Gastrocnemius medialis (tissue), 4 donors: ENCODE measurements at places on chromosomes 7 and 10. TPM values are rescaled to one million over a fixed set of nuclear protein-coding genes. Genes with fewer than 3 reads are reported as not detected.
A peak's percentile ranks its signal among the peaks of the same experiment; 100 is the strongest.

DNA sequence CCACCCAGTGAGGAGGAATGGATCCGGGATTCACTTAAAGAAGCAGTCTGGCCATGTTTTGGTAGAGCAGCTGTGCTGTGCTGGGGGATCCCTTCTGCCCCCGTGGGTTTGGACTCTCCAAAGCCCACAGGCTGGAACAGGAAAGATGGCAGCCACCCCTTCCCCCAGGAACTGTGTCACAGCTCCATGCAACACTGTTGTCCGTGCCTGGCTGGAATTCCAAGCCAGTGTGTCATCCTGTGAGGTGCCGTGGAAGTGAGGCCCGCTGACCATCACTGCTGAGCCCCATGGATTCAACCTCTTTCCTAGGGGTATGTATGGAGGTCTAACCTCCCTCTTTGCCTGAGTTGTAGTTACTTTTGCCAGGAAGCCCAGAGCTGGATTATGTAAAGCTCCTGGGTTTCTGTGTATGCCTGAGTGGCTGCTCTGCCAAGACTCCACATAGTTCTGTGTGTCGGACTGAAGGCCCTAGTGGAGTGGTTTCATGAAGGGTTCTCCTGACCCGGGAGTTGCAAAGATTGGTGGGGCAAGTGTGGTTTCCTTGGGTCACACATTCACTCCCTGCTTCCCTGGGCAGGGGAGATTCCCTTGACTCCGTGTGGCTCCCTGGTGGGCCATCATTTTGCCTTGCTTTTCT, 35.1 kb upstream of the PCGF5 start:
- peak; percentile 48 for DNase-seq

GRCh38 chr7:26508481-26508880, 216.8 kb downstream of the SNX10 start:
- DNase-seq, result no peak

GRCh38 chr7:31478721-31479120, 35.2 kb upstream of the ITPRID1 start:
- DNase-seq, result no peak

DNA sequence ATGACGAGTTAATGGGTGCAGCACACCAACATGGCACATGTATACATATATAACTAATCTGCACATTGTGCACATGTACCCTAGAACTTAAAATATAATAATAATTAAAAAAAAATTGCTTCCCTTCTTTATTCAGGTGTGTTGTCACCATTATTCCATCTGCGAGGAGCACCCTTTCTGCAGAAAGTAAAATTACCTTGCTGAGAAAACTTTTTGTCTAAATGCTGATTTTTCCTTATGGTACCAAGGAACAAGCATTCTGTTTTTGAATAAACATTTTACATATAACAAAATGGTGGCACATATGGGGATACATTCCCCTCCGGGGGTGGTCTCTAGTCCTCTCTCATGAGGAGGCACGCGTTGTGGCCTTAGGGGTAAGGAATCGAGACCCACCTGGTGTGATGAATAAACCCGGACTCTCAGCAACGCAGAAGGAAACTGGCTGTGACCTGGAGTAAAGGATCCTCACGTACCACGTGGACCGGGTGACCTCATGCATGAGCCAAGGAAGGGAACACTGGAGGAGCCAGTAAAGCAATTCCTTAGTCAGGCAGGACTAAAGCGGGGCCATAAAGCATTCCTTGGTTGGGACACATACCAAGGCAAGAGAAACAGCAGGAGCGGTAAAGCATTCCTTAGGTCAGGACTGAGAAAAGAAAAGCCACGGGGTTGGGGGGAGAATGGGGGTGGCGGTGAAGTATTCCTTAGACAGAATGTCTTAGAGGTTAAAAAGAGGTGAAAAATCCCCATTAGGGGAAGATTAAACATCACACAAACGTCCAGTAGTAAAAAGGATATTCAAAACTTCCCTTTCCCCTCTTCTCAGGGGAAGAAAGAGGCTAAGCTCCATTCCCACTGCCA, 20.8 kb upstream of the OPTN start:
- no peak for DNase-seq

GRCh38 chr10:116995648-116996047, 9.3 kb downstream of the SHTN1 start:
- no peak for DNase-seq

- DNase-seq, result no peak
These were observed 2.1 kb upstream of the FRA10AC1 start for GRCh38 chr10:93704451-93704850.

GRCh38 chr10:125797424-125797823, 21.8 kb upstream of the MMP21 start:
- no peak for DNase-seq

GRCh38 chr10:88110355-88110754, 246.9 kb downstream of the PTEN start:
- DNase-seq, result no peak

GRCh38 chr10:102963756-102964025, 45.6 kb downstream of the CNNM2 start:
- no peak for DNase-seq

DNA sequence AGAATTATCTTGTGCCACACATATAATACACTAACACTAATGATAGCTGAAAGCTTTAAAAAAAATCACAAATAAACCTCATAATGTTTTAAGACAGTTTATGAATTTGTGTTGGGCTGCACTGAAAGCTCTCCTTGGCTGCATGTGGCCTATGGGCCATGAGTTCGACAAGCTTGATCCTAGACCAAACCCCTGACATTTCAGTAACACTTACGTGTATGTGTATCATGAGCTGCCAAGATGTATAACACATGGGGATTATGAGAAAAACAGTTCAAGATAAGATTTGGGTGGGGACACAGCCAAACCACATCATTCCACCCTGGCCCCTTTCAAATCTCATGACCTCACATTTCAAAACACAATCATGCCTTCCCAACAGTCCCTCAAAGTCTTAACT, 823.8 kb downstream of the PCDH15 start:
- DNase-seq, result no peak

DNA sequence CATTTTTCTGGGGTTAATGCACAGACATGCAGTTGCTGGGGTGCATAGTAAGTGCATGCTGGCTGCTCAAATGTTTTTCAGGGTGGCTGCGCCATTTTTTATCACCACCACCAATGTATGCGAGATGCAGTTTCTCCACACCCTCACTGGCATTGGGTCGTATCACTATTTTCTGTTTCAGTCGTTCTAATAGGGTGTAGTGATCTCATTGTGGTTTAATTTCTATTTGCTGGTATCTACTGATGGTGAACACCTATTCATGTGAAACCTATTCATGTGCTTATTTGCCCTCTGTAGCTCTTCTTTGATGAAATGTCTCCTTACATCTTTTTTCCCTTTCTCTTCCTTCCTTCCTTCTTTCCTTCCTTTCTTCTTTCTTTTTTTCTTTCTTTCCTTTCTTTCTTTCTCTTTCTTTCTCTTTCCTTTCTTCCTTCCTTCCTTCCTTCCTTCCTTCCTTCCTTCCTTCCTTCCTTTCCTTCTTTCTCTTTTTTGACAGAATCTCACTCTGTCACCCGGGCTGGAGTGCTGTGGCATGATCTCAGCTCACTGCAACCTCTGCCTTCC, 84.3 kb downstream of the ELFN1 start:
- DNase-seq, result no peak

GRCh38 chr10:125538947-125539731, 143.8 kb downstream of the TEX36 start:
- DNase-seq, result peak; percentile 21

GRCh38 chr10:130423455-130424305, 287.5 kb downstream of the GLRX3 start:
- no peak for DNase-seq

DNA sequence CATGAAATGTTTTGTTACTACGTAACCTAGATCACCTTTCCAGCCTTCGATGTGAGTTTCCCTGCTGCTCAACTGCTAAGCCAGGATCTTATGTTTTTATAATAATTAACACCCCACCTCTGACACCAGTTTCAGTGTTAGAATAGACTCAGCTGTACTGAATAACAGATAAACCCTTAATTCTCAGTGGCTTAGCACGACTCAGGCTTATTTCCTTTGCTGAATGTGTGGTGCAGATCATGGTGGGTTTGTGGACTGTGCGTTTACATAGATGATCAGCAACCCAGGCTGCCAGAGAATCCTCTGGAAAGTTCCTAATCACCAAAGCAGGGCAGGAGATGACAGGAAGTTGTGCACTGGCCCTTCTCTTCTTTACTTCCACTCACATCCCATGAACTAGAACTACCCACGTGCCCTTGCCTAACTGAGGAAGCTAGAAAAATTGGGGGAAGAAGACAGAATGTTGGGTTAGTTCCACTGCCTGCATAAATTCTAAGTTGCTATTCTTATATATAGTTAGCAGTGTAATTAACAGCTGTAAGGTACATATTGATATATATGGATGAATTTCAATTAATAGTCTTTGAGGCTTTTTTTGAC, 111.8 kb downstream of the MAPK8 start:
- no peak for DNase-seq

- DNase-seq, result no peak
These were observed 763.3 kb downstream of the MAGI2 start for GRCh38 chr7:78690174-78690573.

- no peak for DNase-seq
These were observed 87.5 kb downstream of the ANKRD7 start for GRCh38 chr7:118312051-118312450.

GRCh38 chr10:114188001-114188400, 8.8 kb downstream of the TDRD1 start:
- DNase-seq, result no peak

DNA sequence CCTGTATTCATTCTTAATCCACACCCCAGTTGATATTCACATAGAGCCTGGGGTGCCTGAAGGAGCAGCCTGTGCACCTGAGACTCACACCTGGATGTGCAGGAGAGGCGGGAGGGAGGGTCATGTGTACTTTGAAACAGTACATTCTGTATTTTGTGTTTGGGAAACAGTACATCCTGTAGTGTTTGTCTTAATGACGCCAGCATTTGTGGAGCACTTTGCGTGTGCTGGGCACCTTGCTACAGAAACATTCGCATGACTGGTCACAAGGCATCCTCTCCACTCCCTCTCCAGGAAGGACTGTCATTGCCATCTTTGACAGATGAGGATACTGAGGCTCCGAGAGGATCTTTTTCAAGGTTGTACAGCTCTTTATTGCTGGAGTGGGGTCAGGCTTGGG, 132.1 kb downstream of the TACC2 start:
- DNase-seq, result no peak

DNA sequence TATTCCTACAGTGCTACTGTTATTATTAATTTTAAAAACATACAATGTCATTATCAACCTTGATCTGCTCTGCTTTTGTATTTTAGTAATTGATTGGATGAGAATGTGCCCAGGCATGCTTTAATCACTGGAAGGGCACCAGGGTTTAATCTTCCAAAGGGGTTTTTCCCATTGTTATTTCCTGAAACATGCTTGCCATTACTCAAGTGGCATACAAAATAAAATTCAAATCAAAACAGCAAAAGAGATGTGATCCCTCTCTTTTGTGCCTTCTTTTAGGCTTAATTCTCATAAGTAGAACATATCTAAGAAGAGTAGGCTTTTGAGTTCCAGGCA, 963.3 kb downstream of the LRMDA start:
- DNase-seq, result no peak

GRCh38 chr7:35648367-35648766, 46.6 kb downstream of the HERPUD2 start:
- no peak for DNase-seq

DNA sequence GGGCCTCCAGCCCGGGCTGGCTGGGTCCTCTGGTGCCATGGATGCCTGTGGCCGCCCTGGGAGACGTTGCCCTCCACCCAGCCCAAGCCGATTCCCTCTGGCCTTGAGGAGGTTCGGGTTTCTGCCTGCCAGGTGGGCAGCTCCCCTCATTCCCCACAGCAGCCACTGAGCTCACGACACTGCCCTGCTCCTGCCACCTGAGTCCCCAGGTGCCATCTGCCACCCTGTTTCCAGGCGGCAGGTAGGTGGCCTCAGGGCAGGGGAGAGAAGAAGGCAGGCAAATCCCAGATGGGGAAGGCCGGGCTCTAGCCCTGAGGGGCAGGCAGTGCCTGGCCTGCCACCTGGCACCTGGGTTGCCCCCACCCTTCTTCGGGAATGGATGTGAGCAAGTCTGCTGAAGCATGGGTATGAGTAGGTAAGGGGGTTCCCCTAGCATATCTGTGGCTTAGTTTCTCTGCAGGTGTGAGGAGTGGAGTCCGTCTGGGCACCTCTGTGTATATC, 92.2 kb upstream of the PPIF start:
- DNase-seq, result no peak

DNA sequence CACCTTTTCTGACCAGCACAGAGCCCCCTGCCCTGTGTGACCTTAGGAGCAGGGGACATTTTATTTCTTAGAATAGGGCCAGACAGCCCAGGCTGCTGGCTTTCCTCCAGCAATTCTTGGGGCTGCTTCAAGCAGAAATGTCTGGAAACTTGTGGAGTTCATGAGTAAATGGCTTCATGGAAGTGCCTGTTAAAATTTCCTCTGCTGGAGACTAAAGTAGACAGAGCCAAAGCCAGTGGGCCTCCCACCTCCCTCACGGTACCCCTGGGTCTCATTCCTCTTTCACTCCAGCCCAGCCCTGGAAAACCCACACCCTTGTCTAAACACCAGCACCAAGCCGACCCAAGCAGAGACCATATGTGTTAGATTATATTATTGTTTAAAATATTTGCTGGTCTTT, 505.5 kb upstream of the ZMIZ1 start:
- no peak for DNase-seq

DNA sequence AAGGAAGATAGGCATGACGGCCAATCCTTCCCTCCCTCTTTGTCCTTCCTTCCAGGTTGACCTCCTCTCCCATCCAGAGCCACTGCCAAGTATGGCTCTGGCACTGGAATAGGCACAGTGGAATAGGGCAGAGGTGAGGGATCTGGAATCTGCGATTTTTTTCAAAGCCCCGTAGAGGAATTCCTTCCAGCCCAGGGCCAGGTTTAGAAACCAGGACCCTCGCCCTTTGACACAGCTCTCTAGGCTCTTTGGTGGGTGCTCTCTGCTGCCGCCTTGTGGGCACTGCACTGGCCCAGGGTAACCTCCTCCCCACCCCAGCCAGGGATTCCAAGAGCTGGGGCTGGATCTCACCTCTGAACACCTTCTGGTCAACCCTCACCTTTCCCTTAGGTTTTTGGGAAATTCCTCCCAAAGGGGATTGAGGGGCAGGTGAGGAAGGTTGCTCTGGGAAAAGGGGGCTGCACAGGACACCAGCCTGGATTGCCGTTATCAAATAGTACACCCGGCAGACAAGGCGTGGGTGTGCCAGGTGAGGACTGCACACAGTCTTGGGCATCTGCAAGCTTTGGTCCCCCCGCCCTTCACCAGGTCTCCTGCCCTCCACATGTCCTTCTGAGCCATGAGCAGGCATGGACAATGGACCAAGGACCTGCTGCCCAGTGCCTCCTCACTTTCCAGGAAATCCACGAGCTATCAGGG, 22.8 kb downstream of the C10orf105 start:
- DNase-seq, result peak; percentile 24

ACBD7 gene
- total RNA-seq, result not detected

ATG9B gene
- not detected for total RNA-seq

BLNK gene
- 0.29 TPM for total RNA-seq

AOC1 gene
- total RNA-seq, result not detected

CLRN3 gene
- not detected for total RNA-seq

GRM3 gene
- total RNA-seq, result not detected

MTERF1 gene
- total RNA-seq, result 3.4 TPM

SFXN2 gene
- 0.20 TPM for total RNA-seq

ADAM22 gene
- 0.07 TPM for total RNA-seq

CACUL1 gene
- 59.5 TPM for total RNA-seq

TMEM26 gene
- total RNA-seq, result not detected

LRMDA gene
- total RNA-seq, result 1.6 TPM

KNDC1 gene
- not detected for total RNA-seq

SCD gene
- 1.1 TPM for total RNA-seq
